ENCODE measurements at places on chromosomes 7 and 10.
A peak's percentile ranks its signal among the peaks of the same experiment; 100 is the strongest.

- no peak for DNase-seq
Measured at GRCh38 chr7:105188201-105188600, 174.2 kb downstream of the KMT2E start.

DNA sequence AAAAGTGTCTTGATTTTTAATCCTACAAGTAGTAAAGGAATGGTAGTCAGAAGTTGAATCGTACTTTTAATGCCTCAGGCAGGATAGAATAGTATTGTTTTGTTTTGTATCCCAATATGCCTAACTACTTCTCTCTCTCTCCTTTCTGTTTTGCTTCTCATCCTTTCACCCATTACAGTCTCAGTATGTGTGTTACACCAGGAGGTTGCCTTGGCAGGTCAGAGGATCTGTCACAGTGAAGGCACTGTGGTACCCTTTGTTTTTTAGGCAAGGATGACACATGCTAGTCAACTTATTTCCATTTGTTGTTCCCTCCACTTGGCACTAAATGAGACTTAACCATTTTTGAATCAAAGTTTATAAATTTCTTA, 94.4 kb downstream of the MAPK8 start:
- no peak for DNase-seq

DNA sequence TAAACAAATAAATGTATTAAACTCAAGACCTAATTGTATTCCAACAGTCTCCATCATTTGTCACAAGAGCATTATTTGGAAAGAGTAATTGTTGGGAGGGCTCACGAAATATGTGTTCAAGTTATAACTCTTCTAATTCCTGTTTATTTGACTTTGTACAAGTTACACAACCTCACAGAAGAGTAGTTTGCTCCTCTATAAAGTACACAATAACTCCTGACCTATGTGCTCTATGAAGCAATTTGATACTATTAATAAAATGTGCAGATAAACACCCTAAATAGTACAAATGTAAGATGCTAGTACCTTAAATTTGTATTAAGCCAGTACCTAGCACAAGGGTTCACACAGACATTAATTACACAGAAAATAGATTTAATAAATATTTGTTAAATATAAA, 285.8 kb downstream of the LRRTM3 start:
- DNase-seq = no peak

DNA sequence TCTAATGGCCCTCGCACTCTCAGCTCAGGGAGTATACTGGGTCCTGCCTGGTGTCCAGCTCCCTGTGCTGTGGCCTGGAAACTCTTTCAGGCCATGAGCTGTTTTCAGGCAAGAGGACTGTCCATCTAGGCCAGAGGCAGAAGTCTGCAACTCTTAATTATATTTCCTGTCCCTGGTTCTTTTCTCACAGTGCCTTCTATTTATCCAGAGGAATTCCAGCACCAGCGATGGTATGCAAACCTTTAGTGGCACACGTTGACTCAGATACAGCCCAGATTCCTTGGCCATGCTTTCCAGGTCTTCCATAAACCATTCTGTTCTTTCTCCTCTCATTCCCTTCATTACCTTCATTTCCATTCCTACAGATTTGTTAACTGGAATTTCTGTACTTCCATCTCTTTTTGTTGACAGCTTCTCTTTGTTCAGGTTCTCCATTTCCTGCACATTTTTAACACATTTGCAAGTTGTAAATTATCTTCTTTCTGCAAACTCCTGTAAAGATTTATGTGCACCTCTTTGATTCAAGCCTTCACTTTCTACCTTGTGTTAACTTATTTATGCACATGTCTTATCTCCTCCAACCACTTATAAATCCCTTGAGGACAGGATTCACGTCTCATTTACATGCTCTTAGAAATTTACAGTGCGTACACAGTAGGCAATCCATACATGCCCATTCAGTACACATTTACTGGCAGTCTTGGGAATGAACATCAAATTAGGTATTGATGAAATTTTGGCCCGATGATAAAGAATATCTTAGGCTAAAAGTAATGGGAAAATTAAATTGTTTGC, 172.1 kb downstream of the CELF2 start:
- no peak for DNase-seq

DNA sequence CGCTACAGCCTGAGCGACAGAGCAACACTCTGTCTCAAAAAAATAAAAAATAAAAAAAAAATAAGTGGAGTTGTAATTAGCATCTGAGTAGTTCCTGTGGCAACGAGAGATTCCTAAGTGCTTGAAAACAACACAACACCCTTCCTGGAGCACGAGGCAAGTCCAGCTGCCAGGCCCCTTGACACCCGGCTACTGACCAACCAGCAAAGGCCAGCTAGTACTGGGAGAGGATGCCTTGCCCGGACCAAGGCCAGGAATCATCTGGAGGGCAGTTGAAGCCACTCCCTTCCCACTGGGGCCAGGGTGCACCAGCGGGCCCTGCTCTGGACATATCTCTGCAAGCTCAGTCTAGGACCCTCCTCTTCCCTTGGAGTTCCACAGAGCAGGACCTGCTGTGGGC, 536 bp downstream of the C10orf105 start:
- no peak for DNase-seq

GRCh38 chr7:130943336-130943901, 209.4 kb upstream of the KLF14 start:
- peak; percentile 79 for DNase-seq

DNA sequence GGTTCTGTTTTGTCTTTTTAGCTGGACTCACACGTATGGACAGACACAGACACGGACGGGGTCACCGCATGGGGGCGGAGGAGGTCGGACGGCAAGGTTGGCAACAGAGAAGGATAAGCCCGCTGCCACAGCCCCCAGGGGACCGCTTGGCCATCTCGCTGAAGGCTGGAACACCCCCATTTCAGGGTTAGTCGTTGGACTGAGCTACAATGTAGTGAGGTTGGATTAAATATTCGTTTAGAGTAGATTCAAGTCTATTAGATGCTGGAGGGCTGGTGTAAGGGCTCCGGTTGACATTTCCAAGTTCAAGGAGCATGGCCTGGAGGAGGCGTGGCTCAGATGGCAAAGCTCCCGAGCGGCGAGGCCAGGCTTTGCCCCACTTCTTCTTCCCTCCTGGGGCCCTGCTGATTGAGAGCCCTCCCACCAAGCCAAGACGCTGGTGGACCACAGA, 35.2 kb downstream of the PPIF start:
- DNase-seq = no peak

GRCh38 chr10:133260895-133261725, 15.6 kb downstream of the ADAM8 start:
- peak; percentile 70 for DNase-seq

GRCh38 chr10:102120142-102120990, at the start of gene LDB1:
TSS of gene LDB1 (minus strand) at chr10:102120368. CDS start at chr10:102120110, 258 bp downstream.
- DNase-seq = peak; percentile 81

- no peak for DNase-seq
Measured at GRCh38 chr7:108418946-108419345, 37.3 kb downstream of the NRCAM start.

DNA sequence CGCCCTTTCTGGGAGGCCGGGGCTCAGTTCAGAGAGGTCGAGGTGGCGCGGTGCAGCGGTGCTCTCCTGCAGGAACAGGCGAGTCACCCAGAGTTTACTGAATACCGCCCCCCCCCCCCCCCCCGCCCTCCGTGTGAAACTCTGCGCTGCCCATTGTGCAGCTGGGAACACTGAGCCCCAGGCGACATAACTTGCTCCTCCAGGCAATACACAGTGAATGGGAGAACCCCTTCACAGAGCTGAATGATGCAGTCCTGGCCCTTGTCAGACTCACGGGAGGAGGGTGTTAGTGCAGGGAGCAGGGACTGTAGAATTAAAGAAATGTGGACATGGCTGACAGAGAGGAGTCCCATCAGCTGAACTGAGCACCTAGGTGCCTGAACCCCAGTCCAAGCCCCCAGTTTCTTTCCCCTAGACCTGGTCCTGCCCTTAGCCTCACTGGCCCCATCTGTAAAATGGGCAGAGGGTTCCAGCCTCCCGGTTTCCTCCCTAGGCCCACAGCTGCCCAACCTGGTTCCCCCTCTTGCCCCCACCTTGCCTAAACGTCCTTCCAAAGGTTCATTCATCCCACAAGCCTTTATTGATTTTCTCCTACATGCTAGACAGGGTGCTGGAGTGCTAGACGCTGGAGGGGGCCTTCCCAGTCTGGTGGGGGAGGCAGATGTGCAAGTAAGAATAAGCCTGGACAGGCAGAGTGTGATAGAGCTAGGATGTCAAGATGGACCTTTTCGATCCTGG, 869 bp upstream of the LOXL4 start:
- DNase-seq = no peak

GRCh38 chr7:157528785-157529341, 192.1 kb downstream of the DNAJB6 start:
- no peak for DNase-seq

GRCh38 chr10:95214369-95214768, 20.3 kb downstream of the ACSM6 start:
- DNase-seq = no peak

GRCh38 chr7:23709081-23709750, 803 bp upstream of the STK31 start:
- no peak for DNase-seq

DNA sequence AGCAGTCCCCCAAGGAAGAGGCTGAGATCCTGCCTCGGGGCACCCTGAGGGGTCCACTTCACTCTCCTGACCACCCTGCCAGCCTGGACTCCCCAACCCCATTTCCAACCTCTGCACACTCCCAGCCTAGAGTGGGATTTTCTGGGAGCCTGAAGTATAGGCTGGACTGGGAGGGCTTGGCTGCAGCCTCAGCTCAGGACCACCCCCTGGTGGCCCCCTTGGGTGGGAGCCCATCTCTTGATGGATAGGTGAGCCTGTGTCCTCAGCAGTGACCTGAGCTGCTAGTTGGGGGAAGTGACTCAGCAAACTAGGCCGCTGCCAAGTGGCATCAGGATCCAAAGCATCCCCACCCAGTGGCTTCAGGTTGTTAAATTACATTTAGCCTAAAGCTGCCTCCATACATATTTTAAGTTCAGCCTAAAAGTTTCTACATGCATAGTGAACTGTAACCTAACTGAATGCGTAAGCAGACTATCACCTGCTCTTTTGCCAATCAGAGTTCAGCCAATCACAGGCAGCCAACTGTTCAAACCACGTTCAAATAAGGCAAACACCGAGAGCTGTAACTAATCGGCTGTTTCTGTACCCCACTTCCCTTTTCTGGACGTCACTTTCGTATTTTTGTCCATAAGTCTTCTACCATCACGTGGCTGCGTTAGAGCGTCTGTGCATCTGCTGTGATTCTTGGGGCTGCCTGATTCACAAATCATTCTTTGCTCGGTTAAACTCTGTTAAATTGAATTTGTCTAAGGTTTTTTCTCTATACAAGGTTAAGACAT, 144.0 kb downstream of the PLPP4 start:
- no peak for DNase-seq

DNA sequence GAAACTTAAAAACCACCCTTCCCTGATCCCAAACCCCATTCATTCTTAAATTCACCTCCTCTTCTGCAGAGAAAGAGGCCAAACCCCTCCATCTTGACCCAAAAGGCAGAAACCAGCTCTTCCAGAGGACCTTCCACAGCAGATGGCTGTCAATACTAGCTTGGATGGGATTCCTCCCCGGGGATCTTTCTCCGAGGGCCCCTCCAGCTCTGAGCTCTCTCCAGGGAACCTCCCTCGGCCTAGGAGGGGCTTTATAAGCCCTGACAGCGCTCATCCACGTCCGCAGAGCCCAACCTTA, 5.4 kb downstream of the TNRC18 start:
- DNase-seq = no peak

DNA sequence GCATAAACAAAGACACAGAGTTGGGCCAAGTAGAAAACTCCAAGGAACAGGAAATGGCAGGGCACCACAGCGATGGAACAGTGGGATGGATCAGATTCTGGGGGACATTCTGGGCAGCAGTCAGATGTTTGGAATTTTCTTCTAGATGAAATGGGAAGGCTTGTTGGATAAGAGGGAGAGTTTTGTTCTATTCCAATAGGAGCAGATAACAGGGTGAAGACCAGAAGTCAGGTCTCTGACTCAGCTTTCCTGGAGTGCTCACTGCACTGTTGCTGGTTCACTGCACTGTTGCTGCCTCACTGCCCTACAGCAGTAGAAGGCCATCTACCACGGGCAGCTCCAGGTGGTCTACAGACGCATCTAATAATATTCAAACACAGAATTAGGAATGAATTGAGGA, 135.6 kb downstream of the ATE1 start:
- no peak for DNase-seq

DNA sequence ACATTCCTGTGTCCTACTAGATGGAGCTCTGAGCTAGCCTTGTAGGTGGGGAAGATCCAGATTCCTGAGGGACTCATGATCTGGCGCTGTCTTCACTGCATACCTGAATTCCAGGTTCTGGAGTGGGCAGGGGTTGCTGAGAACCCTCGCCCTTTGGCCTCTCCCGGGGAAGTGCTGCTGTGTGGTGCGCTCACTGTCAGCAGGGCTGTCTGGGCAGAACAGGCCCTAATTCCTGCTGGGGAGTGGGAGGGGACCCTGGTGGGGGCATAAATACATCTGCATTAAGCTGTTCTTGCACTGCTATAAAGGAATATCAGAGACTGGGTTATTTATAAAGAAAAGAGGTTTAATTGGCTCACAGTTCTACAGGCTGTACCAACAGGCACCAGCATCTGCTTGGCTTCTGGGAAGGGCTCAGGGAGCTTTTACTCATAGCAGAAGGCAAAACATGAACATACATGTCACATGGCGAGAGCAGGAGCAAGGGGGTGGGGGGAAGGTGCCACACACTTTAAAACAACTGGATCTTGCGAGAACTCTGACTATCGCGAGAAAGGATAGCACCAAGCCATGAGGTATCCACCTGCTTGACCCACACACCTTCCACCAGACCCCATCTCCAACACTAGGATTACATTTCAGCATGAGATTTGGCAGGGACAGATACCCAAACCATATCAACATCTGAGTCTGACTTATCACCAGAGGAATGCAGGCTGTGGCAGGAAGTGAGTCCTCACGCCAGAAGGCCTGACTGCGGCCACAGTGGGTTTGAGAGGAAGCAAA, 115.0 kb downstream of the ADCY1 start:
- no peak for DNase-seq

DNA sequence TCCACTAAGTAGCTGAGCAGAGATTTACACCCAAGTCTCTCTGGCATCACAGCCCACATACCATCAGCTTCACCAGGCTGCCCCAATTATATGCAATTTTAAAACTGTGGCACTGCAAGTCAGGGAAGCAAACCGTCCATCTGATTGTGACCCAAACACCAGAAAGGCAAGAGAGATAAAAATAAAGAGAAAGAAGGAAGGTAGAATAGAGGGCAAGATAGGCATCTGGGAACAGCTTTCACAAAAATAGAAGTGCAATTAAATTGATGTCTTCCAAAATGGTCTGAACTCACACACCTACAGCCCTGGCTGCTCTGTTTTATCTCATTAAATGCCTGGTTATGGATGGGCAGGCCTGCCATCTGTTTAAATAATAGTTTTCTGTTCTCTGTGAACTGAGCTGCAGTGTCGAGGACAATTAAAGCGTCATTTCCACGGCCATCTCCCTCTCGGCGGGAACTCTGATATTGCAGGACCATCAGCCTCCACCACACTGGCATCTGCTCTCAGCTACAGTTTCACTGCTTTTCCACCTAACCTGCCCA, 509.1 kb downstream of the INHBA start:
- DNase-seq = no peak

Measured in CD4-positive, alpha-beta T cell treated with Interleukin-17A for 1 hour (primary cell).